Hematopoietic multipotent progenitor cell treated with erythropoietin and hydrocortisone succinate and interleukin-3 and kit ligand, for 4 days (in vitro differentiated cells): ENCODE measurements at places on chromosomes 16 and 17.

DNA sequence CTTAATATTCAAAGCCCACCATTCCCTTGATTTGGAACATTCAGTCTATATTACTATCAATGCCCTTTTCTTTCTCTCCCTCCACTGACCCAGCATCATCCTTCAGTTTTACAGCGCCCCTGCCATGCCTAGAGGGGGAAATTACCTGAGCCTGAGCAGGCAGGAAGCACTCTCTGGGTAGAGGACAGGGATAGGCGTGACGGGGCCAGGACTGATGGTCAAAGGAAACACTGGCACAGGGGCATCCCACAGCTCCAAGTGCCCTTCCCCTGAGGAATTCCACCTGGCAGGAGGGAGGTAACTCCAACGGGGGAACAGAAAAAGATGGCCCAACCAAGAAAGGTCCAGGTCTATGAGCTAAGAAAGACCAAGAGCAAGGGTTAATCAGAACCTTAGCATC, 10.0 kb downstream of the CTC1 start:
- no peak for DNase-seq

DNA sequence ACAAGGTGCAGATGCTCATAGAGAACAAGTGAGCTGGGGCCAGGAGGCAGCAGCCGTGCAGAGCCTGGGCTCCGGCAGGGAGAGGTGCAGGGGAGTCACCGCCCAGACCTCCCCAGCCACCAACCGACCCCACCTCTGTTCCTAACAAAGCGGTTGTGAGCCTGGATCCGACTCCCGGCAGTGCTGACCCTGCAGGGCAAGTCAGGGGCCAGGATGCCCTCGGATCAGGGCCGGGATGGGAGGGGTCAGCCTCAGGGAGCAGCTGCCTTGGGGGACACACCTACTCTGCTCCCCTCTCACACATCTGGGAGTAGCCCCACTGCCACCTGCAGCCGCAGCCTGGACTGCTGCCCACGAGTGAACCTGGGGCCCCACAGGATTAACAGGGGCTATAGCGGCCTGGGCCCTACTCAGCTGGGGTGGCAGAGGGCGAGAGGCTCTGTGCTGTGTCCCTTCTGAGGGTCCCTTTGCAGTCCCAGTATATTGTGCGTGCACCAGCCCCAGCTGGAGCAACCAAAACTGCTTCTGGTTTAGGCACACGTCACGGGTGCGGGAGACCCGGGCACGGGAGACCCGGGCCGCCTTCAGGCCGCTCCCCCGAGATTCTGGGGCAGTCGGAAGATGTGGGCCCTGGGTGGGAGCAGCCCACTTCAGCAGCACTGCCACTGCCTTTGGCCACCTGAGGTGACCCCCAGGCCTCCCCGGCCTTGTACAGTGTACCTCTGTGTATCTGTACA, 21.2 kb downstream of the MNT start:
- no peak for DNase-seq

DNA sequence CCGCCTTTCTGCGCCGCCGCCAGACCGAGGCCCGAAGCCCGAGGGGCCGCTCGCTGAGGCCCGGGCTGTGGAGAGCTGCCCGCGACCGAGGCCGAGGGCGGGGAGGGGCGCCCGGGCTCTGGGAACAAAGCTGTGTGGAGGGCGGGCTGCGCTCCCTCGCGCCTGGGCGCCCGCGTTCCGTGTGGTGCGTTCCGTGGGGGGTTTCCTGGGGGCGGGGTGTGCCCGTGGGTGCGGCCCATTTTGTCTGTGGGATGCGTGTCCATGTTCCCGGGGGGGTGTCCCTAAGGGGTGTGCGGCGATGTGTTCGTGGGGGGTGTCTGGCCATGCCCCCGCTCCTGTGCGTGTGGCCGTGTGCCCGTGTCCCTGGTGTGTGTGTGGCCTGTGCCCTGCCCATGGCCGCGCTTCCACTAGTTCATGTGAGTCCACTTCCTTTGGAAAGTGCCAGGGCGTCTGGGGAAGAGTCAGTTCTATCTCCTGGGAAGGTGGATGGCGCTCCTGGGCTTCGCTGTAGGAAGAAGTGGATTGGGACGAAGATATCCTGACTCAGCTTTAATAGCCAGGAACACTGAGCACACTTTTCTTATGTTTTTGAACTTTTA, 520 bp downstream of the JPT2 start:
- DNase-seq: peak; percentile 54

GRCh38 chr17:65102235-65102634, 34.9 kb upstream of the RGS9 start:
- DNase-seq: no peak

DNA sequence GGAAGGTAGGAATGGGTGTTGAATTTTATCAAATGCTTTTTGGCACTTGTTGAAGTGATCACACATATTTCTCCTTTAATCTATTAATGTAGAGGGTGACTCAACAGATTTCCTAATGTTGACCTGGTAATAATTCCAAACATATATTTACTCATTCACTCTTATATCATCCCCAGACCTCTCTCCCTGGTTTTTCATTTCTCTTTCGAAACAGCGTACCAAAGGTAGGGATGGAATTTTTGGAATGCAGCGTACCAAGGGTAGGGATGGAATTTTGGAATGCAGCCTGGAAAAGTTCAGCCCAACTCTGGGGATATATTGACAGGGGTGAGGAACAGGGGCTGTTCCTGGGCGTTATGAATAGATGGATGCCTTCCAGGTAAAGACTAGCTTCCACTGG, 7.3 kb downstream of the KIF18B start:
- no peak for DNase-seq

DNA sequence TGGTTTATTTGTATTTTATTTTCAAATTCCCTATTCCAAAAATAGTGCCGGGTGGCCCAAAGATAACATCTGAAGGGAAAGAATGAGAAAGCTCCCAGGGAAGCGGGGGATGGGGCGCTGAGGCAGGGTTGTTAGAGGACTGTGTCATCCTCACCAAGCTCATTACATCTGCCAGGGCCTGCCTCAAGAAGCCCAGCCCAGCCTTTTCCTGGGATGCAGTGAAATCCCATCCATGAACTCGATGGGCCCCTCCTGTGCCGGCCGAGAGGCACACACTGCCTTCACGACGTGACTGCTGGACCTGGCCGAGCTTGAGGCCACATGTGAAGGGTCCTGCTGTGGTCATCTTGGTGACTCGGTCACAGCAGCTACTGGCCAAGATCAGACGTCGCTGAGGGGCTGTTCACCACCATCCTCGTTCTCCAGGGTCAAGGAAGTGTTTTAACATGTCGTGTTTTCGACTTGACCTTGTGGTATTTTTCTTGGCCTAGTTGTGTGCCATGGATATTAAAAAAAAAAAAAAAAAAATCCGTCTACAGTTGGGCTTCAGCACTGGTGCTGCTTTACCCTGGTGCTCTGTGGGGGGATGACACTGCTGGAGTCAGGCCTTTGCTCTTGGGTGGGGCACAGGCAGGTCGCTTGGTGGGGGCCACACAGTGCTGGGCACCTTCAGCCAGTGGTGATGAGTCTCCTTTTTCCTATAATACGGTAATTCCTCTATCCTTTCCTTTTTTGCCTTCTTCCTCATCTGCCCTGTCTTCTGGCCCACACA, 4.9 kb downstream of the TIMM22 start:
- no peak for DNase-seq

DNA sequence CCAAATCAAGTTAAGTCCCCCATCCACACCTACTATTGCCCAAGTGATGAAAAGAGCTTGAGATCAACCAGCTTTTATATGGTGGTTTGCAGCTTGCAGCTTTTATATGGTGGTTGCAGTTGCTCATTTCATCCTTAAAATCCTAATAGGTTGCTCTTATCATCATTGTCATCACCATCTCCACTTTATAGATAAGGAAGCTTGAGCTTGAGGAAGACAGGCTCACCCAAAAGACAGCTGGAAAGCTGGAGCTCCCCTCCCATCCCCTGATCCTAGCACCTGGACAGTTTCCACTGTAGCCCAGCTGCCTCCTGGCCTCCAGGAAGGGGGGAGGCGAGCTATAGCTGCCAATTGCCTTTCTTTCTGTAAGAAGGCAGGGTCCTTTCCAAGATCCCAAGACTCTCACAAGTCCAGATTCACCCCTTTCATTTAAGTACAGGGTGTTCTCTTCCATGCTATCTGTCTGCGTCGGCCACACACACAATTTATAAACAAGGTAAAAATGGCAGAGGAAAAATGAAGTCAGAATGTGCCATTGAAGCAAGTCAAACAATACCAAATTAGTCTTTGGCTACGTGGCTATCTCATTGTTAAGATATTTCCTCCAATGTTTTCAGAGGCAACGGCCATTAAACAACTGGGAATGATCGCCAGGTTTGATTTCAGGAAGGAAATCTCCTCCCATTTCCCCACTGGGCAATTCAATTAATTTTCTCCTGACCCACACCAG, 63.3 kb downstream of the PECAM1 start:
- DNase-seq: no peak

GRCh38 chr16:89331371-89332109, 114.0 kb downstream of the ZNF778 start:
- no peak for DNase-seq

DNA sequence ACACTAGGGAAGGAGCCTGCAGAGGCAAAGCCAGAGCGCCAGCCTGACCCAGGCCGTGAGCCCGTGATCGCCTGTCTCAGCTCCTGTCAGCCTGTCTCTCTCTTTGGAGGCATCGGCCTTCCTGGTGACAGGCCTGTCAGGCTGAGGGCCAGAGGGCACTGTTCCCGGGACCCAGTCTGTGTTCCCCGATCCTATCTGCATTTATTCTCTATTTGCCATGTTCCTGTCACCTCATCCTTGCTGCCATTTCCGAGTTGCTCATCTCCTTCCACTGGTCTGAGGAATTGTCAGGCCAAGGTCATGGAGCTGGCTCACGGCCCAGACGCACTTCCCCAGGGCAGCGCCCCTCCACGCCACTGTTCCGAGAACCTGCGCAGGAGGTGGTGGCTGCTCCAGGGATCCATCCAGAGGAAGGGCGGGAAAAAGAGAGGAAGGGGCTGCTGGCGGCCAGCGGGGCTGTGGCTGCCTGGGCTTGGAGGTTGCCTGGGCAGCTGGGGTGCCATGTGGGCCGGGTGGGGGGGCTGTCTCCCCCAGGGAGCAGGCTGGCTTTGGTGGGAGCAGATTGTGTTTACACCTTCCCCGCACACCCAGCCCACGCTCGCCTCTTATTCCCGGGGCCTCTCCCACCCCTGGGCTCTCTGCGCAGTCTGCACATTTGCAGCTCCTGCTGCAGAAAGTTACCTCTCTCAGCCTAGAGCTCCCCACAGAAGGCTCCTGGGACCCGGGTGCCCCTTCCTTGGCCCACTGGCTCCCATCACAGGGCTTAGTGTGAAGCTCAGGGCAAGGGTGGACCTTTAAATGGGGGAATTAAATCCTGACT, 4.9 kb downstream of the PRCD start:
- no peak for DNase-seq

GRCh38 chr16:51773071-51773890, 622.2 kb upstream of the SALL1 start:
- no peak for DNase-seq

GRCh38 chr17:71983828-71984227, 137.0 kb upstream of the SOX9 start:
- DNase-seq: no peak

GRCh38 chr17:21394265-21394664, 18.1 kb downstream of the KCNJ12 start:
- DNase-seq: no peak

GRCh38 chr17:32124985-32125847, 17.1 kb upstream of the RHOT1 start:
- peak; percentile 65 for DNase-seq

DNA sequence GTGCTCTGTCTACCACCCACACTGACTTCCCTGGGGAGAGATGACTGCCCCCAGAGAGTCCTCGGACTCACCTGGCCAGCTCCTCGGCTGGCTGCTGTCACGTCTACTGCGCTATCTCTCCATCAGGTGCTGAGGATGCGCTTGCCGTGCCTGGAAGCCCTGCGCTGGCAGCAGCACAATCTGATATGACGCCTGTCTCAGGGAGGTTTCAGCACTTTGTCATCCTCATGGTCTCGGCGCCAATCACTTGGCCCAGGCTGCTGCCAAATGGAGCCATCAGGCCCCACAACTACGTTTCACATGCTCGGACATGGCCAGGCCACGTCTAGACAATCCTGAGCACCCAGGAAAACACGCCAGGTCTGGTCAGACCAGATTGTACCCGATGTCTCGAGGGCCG, 46.7 kb downstream of the FOXL1 start:
- DNase-seq: no peak

DNA sequence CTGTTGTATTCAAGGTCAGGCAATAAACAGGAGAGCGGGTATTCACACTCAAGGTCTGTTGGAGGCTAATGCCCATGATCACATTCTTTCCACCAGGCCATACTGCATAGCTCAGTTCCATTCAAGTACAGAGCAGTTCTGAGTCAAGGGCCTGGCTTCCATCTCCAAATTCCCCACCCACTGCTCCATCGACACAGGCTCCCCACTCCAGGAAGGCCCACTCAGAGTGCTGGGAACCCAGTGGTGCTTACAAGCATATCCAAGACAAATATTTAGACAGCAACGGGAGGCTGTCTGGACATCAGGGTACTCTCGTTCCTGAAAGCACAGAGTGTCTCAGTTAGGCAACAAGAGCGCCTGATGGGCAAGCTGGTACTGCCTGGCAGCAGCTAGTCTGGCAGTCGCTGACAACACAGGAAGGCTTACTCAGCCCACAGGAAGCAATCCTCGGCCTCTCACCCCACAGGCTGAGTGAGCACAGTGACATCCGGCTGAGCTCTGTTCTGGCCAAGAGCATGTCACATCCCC, 40.9 kb downstream of the RFFL start:
- DNase-seq: peak; percentile 82

DNA sequence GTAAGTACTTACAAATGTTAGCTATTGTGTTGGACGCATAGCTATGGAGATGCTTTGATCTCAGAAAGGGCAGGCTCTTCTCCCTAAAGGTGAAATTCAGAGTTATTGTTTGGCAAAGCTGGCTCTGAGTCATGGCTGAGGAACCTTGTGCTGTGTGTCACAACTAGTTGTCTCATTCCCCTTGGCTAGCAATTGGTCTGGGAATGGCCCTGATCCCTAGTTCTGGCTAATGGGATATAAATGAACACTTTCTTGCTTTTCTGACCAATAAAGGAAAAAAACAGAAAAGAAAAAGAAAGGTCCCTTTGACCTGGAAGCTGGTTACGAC, 210.6 kb downstream of the MAP2K4 start:
- no peak for DNase-seq

DNA sequence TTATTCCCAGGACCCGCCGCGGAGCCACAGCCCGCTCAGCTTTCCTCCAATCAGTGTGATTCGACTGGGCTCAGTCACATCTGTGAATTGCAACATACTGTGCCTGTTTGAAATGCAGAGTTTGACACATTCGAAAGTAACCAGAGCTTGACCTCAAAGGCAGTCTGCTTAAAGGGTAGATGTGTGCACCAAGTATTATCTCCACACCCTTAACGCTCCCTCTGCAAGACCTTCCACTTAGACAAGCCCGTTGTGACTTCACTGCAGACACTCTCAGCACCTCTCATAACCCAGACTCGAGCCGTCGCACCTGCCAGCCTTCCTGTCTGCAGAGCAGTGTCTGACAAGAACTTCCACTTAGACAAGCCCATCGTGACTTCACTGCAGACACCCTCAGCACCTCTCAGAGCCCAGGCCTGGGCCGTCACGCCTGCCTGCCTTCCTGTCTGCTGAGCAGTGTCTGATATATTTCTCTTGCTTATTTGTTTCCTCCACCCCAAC, 3.7 kb downstream of the KLHDC4 start:
- no peak for DNase-seq

GRCh38 chr17:1629504-1630310, 1.1 kb upstream of the SLC43A2 start:
- peak; percentile 88 for DNase-seq

GRCh38 chr17:82302991-82303943, 14.1 kb downstream of the CD7 start:
- peak; percentile 46 for DNase-seq
